ENCODE measurements at places on chromosomes 7 and 10.

DNA sequence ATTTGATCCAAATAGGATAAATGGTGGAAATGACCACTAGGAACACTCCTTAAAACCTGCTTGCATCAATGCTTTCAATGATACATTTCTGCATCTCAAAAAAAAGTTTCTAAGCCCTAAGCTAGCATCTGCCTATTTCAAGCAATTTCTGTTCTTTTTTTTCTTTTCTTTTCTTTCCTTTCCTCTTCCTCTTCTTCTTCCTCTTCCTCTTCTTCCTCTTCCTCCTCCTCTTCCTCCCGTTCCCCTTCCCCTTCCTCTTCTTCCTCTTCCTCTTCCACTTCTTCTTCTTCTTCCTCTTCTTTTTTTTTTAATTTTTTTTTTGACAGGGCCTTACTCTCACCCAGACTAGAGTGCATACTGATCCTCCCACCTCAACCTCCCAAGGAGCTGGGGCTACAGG lies 15.4 kb downstream of the RBM20 start:
- DNase-seq: no peak

DNA sequence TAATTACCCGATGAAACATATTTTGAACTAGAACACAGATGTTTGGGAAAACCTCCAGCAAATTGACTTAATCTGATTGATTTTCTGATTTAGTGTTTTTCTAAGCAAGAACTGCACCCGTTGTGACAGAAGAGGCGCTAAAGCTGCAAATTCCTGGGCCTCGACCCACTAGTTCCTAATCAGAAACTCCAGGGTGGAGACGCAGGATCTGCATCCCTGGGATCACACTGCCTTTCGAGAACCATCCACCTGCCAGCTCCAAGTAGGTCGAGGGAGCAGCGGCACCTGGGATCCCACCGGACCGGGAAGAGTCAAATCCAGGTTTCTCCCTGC lies 136.8 kb upstream of the CDCA7L start:
- DNase-seq: no peak

DNA sequence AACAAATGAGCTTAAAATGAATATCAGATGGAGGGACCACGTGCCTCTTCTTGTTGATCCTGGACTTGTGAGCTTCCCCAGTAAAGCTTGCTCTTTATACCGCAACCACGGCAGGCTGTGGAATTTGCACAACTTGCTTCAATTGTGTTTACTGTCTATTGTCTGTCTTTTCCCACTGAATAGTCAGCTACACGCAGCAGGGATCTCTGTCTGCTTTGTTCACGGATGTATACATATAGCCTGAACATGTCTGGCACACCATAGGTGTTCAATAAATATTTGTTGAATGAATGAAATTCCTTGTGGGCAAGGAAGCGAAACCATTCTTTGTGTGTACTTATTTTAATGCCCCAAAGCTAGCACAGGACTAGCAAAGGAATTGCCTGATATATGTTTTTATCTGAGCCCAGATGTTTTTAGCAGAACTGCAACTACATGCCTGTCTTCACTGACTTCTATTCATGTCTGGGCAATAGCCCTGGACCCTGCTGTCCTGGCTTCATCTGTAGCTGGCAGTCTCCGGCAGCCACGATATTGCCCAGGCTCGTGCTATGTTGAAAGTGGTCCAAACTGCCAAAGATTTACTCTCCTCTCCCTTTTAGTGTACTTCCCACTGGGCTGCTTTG lies 29.9 kb upstream of the IFRD1 start:
- no peak for DNase-seq

- no peak for DNase-seq
Observed at GRCh38 chr10:113692271-113692670, 12.6 kb downstream of the CASP7 start.

- DNase-seq: no peak
Observed at GRCh38 chr10:46236941-46237681, 49.7 kb upstream of the ANTXRL start.

- DNase-seq: no peak
Observed at GRCh38 chr7:94422136-94422535, 27.4 kb downstream of the COL1A2 start.

- DNase-seq: no peak
Observed at GRCh38 chr7:138752518-138753149, 45.2 kb upstream of the TMEM213 start.

DNA sequence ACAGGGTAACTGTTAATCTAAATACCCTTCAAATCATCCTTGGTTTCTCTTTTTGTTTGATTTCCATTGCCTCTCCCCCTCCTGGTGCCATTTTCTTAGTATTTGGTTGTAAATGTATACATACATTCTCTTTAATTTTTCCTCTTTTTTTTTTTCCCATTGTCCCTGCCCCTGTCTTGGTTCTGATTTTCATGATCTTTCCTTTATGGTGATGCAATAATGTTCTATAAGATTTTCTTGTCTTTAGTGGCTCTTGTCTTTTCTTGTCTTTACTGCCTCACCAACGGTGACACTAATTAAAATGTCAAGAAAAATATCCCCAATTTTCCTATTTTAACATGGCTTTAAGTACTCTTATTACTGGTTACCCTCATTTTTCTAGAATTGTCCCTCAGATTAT lies 135.9 kb upstream of the POT1 start:
- no peak for DNase-seq

GRCh38 chr10:44951576-44952226 lies 7.9 kb upstream of the RASSF4 start:
- no peak for DNase-seq

- DNase-seq: no peak
Observed at GRCh38 chr7:115822801-115823200, 207.8 kb downstream of the TFEC start.

Measured in neural crest cell (in vitro differentiated cells).